Liver (tissue), 10 donors: ENCODE measurements at places on chromosomes 12 and 14.

DNA sequence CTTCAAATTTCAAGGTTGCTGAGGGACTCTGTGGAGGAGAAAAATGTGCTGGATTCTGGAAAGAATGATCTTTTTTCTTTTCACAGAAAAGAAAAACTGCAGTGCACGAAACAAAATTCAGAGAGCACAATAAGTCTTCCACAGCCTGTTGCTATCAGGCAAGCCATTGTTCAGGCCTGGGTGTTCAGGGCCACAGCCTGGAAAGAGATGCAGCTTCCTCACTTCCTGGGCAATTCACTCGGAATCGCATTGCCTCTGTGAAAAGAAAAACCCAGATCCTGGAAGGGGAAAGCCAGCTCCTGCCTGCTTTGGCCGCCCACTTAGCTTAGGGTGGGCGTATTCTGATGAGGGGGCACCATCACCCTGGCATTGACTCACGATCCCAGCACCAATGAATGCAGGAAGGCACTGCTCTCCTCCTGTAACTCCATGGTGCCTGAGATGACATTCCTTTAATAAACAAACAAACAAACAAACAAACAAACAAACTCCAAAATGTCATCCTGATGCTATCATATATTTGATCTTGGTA, 863.9 kb downstream of the BCL11B start:
- DNase-seq = no peak

- no peak for DNase-seq
Observed at GRCh38 chr14:105398726-105399465, 558 bp downstream of the TEX22 start.

- no peak for DNase-seq
Observed at GRCh38 chr12:93804392-93805179, 127.4 kb downstream of the CRADD start.

DNA sequence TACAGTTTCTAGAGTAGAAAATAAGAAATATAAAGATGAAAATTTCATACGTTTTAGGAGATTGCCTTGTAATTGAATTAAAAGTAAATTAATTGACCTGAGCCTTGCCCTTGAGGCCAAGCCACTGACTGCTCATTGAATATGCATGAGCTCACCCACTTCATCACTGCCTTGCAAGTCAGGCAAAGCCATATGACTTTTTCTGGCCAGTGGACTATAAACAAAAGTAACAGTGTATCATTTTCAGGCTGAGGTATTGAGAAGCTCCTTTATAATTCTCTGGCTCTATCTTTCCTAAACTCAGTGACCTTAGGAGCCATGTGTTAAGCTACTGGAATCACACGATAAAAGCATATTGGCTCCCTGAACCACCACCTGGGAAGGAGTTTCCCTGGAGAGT, 369.3 kb downstream of the NUAK1 start:
- no peak for DNase-seq

- no peak for DNase-seq
Observed at GRCh38 chr12:47908738-47909137, 3.9 kb upstream of the VDR start.

DNA sequence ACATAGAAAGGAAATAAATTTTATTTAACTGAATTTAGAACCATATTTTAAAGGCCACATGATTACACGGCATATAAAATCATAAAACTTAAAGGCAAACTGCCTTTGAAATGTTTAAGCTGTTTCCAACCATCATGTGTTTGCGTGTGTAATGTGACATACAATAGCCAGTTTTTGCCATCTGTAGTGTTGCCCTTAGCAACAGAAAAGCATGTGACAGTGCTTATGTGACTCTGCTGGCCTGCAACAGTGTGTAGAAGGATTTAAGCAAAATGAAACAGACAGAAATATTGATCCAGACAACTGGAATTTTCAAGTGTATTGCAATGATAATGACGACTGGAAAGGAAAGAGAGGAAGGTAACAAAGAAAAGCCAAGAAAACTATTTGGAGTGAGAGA, 49.5 kb downstream of the TSPAN19 start:
- no peak for DNase-seq

DNA sequence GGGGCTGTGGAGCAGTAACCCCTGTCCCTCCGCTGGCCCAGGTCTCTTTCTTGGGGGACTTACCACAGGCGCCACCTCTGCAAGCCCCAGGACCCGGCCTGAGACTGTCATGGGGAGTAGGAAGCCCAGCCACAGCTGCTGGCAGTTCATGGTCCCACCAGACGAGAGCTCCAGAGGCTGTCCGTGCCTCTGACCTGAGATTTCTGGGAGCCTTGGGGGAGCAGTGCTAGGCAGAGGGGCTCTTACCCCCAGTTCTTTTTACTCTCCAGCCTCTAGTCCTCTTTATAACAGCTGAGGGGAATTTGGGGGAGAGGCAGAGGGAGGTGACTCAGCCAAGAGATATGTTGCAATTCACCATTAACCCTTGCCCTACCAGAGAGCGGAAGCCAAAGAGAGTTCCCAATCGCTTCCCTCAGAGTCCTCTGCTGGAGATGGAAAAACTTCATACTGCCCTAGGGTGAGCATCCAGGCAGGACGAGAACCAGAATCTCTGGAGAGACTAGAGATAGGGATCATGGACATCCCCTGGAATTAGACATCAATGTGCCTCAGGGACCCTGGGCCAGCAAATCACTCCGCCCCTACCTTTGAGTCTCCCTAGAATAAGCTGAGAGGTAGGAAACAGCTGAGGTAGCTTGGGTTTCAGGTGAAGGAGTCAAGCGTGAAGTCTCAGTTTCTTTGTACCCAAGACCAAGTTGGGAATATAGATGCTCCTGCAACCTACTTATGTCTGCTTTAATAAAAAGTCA, at the start of gene MMP19:
Gene MMP19 (minus strand): TSS at position 256 of the 749 bp plus-strand sequence. CDS start 106 bp downstream, at position 150.
- DNase-seq = no peak

DNA sequence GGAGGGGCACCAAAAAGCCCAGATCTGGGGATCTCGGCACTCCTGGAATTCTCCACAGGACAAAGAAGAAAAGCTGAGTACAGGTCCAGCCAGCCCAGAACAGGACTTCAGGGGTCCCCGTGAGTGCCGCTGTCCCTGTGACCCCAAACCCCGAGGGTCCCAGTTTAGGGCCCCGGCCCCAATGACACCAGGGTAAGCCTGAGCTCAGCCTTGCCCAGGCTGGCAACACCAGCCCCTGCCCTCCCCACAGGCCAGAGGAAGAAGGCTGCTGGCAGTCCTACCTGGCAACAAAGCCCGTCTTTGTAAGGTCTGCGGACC, 1.8 kb downstream of the CDK2AP1 start:
- no peak for DNase-seq
